ENCODE measurements at places on chromosomes 5 and 9. TPM values are rescaled to one million over a fixed set of nuclear protein-coding genes. Genes with fewer than 3 reads are reported as not detected.
A peak's percentile ranks its signal among the peaks of the same experiment; 100 is the strongest.

Gene TAF1L
- not detected for total RNA-seq

Gene SLIT3
- 0.75 TPM for total RNA-seq

Gene TMEM141
- 55.1 TPM for total RNA-seq

Gene HMCN2
- total RNA-seq, result 3.0 TPM

Gene PLAC8L1
- total RNA-seq, result not detected

GRCh38 chr9:76358628-76359280 lies 35.5 kb downstream of the RFK start:
- no peak for DNase-seq

- DNase-seq, result no peak
These were observed 63.3 kb downstream of the CWC27 start for GRCh38 chr5:64831996-64832395.

- peak; percentile 61 for DNase-seq
These were observed 23.1 kb upstream of the SPTLC1 start for GRCh38 chr9:92138157-92138959.

DNA sequence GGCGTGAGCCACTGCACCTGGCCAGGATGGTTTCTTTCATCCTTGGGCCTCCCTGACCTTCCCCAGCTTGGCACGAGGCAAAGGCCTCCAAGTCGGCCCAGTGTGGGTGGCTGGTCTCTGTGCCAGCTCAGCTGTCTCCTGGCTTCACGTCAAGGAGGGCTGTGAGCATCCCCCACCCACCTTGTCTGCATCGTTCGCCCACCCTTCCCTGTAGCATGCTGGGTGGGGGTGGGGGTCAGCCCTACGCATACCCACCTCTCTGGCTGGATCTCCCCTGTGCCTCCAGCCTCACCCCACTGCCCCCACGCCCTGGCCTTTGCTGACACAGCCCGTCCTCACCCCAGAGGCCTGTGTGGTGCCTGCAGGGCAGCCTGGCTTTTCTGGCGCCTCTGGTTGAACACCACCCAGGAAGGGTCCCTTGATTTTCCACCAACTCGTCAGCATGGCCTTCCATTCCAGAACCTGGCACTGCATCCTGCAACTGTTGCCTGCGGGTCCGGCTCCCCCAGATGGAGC lies 8.8 kb upstream of the WDR5 start:
- no peak for DNase-seq

- peak; percentile 40 for DNase-seq
These were observed 97.9 kb upstream of the SH3GL2 start for GRCh38 chr9:17480966-17481365.

DNA sequence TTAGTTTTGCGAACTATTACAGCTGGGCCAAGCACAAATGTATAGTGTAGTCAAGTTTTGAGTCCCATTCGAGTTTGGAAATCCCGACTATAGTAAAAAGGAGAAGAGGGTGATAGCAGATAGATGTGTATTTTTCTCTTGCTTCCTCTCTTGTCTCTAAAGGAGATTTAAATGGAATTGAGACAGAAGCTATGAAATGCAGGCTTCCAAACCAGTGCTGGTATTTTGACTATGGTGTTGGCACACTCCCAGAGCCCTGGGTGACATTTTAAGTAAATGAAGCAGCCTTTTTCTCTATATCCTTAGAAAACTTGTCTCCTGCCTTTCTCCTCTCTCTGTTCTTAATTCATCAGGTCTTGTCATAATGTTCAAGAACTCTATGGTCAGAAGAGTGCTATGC lies 17.7 kb upstream of the AUH start:
- no peak for DNase-seq

DNA sequence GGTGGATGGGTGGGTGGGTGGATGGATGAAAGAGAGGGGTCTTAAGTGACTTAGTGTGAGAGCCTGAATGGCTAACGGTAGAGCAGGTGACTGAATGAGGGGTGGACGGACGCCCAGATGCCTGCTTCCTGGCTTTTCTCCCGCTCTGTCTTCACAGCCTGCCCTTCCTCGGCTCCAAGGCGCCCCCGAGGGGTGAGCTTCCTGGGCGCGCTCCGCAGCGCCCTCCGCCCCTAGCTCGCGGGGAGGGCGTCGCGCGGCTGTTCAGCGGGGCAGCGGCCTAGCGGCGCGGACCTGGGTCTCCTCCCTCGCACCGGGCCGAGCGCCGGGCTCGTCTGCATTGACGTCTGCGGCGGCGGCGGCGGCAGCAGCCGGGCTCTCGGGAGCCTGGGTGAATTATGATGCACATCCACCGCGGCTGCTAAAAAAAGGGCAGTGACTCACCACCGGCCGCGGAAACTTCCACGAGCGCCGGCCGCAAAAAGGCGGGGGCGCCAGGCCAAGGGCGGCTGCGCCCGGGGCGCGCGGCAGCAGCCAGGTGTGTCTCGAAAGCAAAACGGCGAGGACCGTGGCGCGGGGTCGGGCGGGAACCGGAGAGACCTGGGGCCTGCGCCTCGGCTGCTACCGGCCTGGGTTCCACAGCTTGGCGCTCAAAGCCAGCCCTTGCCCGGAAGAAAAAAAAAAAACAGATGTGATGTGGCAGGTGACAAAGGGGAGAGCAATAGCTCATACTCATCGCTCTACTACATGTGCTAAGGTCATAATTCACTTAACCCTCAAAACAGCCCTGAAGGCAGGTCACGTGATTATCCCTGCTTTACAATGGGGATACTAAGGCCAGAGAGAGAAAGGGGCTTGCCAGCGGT lies 143.0 kb upstream of the ADRA1B start:
- DNase-seq, result peak; percentile 52

- no peak for DNase-seq
These were observed 212.6 kb downstream of the ARHGAP26 start for GRCh38 chr5:142982821-142983200.

GRCh38 chr5:31952067-31952466 lies 222.1 kb downstream of the GOLPH3 start:
- DNase-seq, result no peak

Data from left lobe of liver (tissue), 2 donors.